ENCODE measurements at places on chromosomes 3 and 15.

DNA sequence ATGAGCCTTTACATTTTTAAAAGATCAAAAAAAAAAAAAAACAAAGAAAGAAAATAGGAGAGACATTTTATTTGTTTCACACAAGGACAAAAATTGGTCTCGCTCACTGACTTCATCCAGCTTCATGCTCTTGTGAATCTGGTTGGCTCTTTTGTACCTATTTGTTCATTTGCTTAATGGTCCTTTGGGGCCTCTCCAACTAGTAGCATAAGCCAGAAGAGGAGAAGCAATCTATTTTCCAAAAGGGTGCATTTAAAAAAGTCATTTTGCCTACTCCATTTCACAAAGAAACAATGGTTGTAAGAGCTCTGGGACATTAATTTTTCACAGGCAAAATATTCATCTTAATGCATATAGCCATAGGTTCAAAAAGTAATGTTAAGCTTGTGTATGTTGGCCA, 168.3 kb upstream of the ADAMTS9 start:
- DNase-seq = no peak

DNA sequence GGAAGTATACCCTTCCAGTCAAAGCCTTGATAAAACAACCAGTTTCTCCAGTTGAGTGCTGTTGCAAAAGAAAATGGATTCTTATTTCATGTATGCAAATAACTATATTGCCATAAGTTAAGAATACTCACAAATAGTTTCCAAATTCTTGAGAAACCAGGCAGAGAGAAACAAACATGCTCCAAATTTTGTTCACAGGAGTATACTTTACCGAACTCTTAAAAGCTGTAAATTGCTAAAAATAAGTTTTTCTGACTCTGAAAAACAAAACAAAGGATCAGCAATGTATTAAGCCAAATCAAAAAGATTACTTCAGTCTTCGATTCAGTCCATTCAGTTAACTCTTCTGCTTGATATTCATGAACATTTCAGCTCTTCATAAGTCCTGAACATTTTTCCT, 646.5 kb downstream of the MCTP2 start:
- DNase-seq = no peak

DNA sequence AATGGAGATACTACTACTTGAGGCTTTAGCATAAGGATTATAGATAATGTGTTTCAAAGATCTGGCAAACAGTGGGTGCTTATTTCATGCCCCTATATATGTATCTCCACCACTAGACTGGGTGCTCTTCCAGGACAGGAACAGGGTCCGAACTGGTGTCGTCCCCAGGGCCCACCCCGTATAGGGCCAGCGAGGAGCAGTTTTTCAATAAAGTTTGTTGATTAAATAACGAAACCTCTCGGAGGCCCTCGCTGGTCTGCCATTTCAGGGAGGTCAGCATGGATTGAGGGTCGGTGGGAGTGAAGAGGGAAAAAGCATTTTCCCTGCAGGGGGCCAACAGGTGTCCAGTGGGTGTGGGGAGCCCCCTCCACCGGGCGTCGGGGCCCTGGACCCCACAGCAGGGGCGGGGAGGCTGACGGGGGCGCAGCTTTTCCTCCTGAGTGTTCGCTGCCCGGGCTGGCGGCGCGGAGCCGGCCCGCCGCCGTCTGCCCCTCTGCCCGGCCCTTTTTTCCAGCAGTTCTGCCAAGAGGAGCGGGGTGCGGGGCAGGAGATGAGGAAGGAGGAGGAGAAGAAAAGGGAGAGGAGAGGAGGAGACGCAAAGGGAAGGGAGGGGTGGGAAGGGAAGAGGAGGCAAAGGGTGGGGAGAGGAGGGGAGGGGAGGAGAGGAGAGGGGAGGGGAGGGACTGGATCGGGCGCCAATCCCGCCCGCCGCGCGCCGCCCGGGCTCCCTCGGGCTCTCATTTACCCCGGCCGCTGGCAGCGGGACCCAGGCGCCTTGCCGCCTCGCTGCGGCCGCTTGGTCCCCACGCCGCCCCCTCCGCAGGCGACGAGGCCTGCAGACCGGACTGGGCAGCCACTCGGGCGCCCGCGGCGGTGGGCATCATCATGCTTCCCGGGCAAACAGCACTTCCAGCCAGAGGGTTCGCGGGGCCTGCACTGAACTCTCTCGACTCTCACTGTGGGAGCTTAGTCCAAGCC, 66.3 kb downstream of the ISG20 start:
- no peak for DNase-seq

DNA sequence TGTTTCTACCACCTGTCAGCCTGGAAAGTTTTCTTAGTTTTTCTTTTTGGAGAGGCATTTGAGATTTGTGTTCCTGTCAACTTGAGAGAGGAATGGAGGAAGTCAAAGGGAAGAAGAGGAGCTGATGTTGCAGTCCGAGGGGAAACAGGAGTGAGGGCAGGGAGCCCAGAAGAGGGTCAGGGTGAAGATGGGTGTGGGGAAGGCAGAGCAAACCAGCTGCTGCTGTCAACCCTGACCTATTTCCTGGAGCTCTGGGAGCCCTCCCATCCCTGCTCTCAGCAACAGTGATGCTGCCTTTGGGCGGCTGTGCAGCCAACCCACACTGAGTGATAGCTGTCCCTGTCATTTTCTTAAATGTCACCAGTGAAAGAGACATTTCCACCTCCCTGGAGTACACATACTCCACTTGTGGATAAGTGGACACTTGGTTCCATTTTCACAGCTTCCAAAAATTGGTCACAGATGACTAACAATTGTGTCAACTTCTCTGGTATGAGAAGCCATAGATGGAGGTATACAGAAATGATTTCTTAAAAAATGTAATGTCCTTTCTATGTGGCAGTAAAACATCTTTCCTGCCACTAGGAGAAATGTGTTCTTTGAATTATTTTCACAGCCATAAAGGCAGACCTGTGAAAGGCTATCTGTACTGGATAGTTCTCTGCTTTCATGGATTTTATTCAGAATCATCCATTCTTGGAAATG, 556.3 kb upstream of the TBL1XR1 start:
- no peak for DNase-seq

DNA sequence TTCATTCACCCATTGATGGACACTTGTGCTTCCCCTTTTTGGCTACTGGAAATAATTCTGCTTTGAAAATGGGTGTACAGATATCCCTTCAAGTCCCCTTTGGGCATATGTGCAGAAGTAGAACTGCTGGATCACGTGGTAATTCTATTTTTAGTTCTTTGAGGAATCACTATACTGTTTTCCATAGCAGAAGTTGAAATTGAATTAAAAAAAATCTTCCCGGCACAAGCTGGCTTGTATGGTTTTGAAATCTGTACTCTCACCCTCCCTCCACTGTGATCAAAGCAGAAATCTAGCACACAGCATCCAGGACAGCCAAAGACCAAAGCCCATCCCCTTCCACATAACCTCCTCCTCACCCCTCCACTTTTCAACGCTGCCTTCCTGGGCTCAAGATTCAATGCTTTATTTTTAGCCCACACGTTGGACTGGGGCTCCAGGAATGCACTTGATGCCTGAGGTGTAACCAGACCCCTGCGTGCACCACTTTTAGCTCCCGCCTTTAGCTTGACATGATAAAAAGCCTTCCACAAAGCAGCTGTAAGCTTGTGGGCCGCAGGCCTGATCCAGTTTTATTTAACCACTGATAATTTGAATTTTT, 29.9 kb downstream of the TMEM40 start:
- peak; percentile 94 for DNase-seq

DNA sequence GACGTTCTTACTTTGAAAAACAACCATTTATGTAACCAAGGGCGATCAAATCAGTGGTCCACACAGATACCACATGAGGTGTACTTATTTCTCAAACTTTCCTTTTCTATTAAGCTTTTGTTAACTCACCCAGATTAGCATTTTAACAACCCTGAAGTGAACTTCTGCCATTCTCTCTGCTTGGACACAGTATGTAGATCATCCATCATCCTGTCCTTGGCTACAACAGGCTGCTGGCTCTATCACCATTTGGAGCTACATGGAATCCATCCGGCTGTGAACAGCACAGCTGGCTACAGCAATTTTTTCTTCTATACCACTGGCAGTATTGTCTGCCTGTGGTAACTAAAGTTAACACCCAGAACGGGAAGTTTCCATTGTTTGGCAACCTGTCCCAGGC, 4.4 kb downstream of the SEMA6D start:
- no peak for DNase-seq

DNA sequence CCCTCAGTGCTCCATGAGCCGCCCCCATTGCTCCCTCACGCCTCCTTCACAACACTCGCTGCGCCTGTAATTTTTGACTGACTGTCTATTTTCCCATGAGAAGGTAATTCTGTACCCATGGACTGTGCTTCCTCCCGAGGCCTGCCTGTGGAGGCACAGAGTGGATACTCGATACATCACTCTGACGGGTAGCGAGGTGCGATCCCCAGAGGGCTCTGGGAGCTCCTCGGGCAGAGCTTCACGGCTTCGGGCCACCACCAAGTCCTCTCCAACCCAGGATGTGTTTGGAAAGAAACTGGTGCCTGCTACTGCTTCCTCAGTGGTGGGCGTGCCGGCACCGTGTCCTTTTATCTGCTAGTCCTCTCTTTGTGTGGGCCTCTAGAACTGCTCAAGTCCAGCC, 108.6 kb upstream of the DLG1 start:
- DNase-seq = no peak

DNA sequence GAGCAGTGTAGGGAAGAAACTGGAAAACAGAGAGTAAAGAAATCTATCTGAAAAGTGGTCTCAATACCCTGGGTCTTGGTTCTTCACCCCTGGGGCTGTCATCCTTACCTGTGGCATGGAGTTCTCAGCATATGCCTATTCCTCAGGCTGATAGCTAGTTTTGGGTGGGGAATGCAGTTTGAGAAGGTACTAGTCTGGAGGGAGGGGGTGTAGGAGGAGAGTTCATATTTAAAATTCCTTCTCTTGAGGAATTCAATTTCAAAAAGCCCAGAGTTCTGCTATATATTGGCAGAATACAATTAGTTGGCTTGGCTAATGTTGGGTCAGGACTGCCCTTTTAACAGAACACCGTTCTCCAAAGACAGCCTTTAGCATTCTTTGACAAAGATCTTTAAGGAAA, 82.9 kb upstream of the NPHP3 start:
- no peak for DNase-seq

DNA sequence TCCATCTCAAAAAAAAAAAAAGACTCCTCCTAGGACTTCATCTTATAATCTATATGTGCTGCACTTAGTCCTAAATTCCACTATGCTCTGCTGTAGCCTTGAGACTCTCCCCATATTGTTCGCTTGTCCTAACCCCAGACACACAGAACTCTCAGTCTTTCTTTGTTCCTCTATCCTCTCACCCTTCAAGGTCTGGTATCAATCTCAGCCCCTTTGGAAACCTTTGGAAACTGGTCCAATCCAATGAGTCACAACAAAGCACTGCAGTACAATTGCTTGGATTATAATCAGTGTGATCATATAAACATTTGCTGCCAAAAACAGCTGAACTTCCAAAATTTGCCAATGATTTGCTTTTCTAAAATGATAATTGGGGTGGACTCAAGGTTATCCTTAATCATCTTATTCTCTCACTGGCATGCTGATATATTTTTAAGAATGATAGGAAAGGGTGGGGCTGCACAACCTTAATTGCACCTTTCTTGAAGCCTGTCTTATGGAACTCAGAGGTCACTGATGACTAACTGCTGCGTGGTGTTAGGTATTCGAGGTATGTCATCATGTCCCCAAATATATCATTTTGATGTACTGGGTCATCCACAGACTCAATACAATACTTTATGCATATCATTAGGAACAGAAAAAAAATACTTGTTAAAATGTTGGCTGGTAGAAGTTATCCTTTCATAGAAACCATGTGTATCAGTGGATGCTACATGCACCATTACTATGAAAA, 756.7 kb downstream of the NR2F2 start:
- DNase-seq = no peak

Data from Karpas-422 (cell line).